ENCODE measurements at places on chromosomes 6 and 20. TPM values are rescaled to one million over a fixed set of nuclear protein-coding genes. Genes with fewer than 3 reads are reported as not detected.

- peak; percentile 72 for DNase-seq
Observed at GRCh38 chr20:47677635-47678453, 107.4 kb downstream of the SULF2 start.

- no peak for DNase-seq
Observed at GRCh38 chr6:125955973-125956372, 597 bp upstream of the HINT3 start.

DNA sequence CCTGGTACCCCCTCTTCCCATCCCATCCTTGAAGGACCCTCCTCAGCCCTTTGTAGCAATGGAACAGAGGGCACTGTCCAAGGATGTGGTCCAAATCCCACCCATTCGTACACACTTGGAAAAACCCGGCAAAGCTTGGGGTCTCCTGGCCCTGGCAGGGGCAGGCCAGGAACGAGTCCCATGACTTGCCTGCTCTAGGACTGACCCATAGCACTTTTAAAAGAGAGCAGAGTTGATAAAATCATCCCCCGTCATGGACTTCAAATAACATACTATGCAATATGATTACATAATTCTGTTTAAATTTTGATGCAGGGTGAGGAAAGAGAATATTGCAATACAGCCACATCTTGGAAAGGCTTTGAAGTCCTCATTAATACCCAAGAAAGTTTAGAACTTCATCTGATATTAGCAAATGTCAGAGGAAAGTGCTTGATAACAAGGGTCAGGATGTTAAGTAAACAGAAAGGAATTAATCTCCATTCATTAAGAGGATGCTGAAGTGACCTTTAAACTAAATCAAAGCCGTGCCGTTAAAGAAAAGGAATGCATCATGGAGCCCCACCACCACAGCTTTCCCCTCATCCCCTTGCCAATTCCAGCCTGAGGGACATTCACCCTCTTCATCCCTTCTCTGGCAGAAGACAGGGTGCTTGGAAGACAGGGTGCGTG is 60.7 kb upstream of the NXT1 start:
- no peak for DNase-seq

DNA sequence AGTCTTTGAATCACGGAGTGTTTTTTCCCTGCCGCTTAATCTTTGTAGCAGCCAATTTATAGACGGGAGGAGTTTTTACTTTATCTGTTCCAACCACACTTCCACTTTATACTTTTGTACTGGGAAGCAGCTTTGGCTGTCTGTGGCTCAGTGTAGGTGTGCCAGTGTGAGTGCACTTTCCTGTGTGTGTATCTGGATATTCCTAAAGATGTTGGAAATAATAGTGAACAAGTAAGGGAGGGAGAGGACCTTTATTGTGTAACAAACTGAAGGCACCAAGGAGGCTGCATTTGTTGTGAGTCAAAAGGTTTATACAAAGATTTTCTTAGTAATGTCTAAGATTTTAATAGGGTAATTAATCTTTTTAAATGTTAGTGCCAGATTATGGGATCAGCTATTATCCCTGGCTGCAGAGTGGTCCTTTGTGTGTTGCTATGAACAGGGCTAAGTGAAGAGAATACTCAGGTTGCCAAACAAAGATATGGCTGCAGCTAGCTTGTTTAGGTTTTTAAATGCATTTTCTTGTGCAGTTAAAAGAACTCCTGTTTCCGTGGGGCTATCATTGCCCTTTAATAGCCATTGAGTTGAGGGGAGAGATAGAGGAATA is 226.3 kb downstream of the RNF144B start:
- DNase-seq, result no peak

GRCh38 chr6:137162692-137163306 is 10.6 kb downstream of the IL22RA2 start:
- no peak for DNase-seq

DNA sequence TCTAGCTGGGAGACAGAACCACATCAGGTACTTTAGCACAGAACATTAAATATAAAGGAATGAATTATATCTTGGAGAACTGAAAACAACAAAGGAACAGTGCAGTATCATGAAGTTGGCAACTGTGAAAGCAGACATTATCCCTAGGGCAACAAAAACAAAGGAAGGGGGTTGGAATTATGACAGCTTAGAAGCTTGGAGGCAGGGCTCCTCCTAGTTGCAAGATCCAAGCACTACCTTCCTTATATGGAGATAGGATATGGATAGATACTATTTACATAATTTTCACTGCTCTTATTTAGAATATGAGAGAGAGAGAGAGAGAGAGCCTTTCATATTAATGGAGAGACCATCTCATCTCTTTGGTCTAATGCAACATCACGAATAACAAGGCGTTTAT is 27.0 kb downstream of the TMEM14A start:
- no peak for DNase-seq

DNA sequence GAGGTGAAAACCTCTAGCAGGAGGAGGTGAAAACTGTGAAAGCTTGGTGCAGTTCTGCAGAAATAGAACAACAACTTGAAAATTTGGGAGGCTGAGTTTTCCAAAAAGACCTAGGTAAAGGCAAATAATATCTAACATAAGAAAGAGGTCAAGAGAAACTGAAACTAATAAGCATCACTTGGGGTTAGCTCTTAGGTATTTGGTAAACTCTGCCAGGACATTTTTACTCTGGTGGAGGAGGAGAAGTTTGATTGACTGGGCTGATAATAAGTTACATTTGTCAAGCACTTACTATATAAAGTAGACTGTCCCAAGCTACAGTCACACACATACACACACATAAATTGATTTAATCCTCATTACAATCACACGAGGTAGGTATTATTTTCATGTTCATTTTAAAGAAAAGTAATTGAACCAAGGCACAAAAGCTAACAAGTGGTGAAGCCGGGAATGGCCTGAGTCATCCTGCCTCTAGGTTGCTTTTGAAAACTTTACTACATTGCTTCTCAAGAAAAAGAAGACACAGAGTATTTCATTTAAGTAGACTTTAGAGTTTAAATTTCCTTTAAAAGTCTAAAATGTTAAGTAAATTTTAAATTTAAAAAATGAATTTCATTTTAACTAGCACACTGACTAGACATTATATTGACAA is 275.5 kb downstream of the PTPRK start:
- no peak for DNase-seq

DNA sequence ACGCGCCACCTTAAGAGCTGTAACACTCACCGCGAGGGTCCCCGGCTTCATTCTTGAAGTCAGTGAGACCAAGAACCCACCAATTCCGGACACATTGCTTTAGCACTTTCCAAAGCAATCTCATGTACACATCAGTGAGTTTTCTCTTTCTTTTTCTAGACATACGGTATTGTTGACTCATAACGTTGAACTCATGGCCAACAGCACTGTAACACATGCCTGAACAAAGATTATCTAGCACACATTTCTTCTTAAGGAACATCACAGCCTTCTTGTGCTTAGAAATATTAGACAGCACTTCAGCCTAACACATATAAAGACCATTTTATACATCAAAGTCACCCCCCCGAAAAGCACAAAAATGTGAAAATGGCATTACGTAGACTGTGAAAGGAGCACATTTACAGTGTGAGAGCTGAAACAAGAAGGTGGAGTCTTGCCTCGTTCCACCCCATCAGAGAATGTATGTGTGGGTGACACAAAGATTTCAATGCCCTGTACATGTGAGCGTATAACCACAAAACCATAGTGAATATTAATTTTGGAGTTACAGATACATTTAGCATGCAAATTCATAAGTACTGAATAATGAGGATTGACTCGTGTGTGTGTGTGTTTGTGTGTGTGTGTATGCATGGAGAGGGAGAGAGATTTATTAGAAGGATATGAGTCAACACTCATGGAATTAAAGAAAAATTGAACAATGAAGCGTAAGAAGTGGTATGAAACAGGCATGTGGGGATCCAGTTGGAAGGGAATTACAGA is 134.1 kb downstream of the FAM83B start:
- no peak for DNase-seq

- DNase-seq, result no peak
Observed at GRCh38 chr20:44477151-44477550, 1.5 kb downstream of the TTPAL start.

- no peak for DNase-seq
Observed at GRCh38 chr6:33597551-33598322, 17.7 kb upstream of the BAK1 start.

DNA sequence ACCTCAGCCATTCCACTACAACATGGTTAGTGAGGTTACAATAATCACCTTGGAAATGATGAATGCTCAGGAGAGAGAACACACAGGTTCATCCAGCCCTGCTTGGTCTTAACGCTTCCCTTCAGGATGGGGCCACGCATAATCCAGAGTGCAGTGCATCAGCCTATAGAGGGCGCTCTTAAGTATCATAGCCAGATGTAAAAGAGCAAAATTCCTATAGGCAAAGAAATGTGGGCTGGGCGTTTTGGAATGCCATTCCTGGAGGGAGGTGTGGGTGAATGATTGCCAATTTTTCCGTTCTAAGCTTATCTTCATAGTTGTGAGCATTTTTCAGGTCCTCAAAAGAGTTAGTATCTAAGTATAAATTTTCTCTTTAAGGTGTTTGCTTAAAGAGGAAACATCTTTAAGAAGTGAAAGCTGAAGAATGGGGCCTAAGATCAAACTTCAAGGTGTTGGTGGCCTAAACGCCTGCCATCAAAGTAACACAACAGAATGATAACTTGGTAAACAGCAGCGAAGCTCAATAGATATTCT is 1.8 kb downstream of the RIPOR2 start:
- peak; percentile 80 for DNase-seq

DNA sequence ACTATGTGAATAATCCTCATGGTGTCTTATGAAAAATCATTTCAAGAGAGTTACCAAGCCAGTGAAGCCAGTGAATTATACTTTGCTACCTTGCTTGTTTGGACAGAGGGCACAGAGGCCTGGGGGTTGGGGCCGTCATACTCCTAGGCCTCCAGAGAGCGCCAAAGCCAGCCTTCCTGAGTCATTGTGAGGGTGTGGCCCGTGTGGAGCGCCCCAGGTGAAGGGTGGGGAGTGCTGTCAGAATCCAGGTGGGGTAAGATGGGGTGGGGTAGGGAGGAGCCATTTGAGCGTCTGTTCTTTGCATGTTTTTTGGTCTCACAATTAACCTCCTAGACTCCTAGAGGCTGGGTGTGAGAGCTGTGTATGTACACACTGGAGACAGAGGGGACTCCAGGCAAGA is 71.1 kb downstream of the PERP start:
- DNase-seq, result no peak

GRCh38 chr20:32448306-32449056 is 90.3 kb downstream of the ASXL1 start:
- DNase-seq, result no peak

GRCh38 chr20:49823152-49823847 is 10.7 kb downstream of the SLC9A8 start:
- DNase-seq, result peak; percentile 87

DNA sequence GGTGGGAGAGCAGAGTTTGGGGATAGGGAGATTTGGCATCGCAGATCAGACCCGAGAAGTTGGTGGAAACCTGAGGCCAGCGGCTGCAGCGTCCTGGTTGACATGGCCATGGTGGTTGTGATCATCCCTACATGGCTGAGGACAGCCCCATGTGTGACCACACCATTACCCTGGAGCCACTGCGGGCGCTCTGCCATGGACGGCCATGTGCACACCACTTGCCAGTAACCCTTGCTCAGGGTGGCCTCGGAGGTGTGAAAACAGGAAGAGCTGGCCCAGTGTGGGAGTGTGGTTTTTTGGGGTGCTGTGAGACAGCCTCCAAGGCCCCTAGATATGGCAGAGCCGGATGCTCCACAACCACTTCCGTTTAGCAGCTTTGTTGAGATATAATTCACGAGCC is 64.4 kb downstream of the TMEM242 start:
- no peak for DNase-seq

DNA sequence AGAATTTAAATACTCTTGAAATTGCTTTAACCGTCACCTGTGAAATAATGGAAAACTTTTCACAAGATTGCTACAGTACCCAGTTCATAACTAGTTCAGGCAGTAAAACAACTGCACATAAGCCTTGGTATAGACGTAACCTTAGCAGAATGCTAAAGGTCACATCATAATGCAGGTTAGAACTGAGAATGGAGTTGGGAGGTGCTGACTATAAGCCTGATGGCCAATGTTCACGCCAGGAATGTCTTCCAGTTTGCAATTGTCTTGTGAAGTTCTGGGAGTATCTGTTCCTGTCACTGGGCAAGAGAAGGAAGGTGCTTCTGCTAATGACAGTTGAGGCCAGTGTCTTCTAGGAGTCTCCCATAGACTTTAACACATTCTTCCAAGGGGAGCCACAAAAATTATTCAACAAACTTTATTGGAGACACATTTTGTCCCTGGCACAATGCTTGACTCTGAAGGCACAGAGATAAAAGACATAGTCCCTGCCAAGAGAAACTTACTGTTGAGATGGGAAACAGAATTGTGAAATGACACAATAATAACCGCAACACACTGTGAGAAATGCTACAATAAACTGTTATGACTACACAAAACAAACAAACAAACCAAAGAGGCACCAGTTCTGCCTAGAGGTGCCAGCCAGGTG is 24.6 kb upstream of the CEP162 start:
- no peak for DNase-seq

- peak; percentile 62 for DNase-seq
Observed at GRCh38 chr6:26420688-26421171, 18.7 kb downstream of the BTN3A1 start.

- DNase-seq, result no peak
Observed at GRCh38 chr20:22626496-22626895, 42.1 kb upstream of the FOXA2 start.

- peak; percentile 79 for DNase-seq
Observed at GRCh38 chr20:32539817-32540675, 45.1 kb downstream of the NOL4L start.

DNA sequence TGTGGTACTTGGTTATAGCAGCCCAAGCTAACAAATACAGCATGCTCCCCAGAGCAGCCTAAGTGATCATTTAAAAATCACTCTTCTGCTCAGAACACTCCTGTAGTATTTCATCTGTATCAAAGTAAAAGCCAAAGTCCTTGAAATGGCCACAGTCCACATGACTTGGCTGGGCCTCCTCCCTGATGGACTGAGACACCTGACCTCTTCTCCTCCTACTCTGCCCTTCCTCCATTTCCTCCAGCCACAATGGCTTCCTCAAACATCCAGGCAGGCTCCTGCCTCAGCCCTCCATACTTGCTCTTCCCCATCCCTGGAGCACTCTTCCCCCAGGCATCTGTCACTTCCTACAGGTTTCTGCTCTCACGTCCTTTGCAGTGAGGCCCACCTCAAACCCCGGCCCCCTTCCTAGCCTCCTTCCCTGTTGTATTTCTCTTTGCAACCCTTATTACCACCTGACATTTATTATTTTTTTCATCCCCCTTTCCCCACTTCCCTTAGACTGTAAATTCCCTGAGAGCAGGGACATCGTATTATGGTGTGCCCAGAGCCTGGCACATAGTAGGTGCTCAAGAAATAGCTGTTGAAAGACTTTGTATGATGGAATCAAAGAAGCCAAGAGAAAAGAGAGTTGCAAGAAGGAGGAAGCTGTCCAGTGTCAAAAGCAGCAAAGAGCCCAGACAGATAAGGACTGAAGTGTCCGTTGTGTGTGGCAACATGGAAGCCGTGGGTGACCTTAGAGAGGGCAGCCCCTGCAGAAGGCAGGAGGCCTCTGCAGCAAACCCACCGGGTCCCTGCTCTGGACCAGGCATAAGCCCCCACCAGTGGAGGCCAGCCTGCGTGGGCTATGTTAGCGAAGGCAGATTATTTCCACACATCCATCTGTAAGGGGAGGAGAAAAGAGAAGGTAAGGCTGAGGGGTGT is 87.5 kb downstream of the TRERF1 start:
- DNase-seq, result no peak

Gene RALGAPB
- total RNA-seq, result 40.0 TPM

Gene PPP1R3G
- total RNA-seq, result not detected

Gene PROKR2
- total RNA-seq, result not detected

Gene DEF6
- total RNA-seq, result 53.8 TPM

Gene MRAP2
- total RNA-seq, result not detected

Gene CFAP206
- 0.32 TPM for total RNA-seq

Gene SNAI1
- 1.6 TPM for total RNA-seq

All from OCI-LY7 (cell line).